ENCODE measurements at places on chromosomes 11 and 22. TPM values are rescaled to one million over a fixed set of nuclear protein-coding genes. Genes with fewer than 3 reads are reported as not detected.

Gene SLC22A24
- total RNA-seq = not detected

Gene WNT7B
- not detected for total RNA-seq

Gene PTPN5
- 3.8 TPM for total RNA-seq

Gene CCDC188
- 0.67 TPM for total RNA-seq

Gene STK33
- 24.8 TPM for total RNA-seq

Gene NELL1
- not detected for total RNA-seq

Gene ZNF143
- 22.6 TPM for total RNA-seq

Gene C11orf97
- not detected for total RNA-seq

Gene RIMBP3C
- 0.08 TPM for total RNA-seq

Gene SNX15
- total RNA-seq = 17.0 TPM

Gene OVOL1
- total RNA-seq = not detected

Gene GSTT2B
- 21.1 TPM for total RNA-seq

Gene KDM4D
- total RNA-seq = 0.83 TPM

Gene CCDC81
- total RNA-seq = 0.59 TPM

Gene CARD18
- total RNA-seq = not detected

Gene SFI1
- 8.6 TPM for total RNA-seq

Gene FGF19
- total RNA-seq = not detected

Gene DGCR6
- 7.6 TPM for total RNA-seq

Gene PLEKHB1
- total RNA-seq = 31.2 TPM

Gene LIPT2
- total RNA-seq = 1.8 TPM

Gene NPTXR
- total RNA-seq = 23.5 TPM

Gene GRAMD1B
- total RNA-seq = 15.3 TPM

Gene MAPK11
- total RNA-seq = 11.7 TPM

Gene VPREB3
- total RNA-seq = 2.1 TPM

Gene GLB1L2
- total RNA-seq = 0.57 TPM

Gene RBM4
- total RNA-seq = 60.1 TPM

Gene TENM4
- 3.4 TPM for total RNA-seq

Gene P2RY6
- total RNA-seq = 6.9 TPM

Gene GNAZ
- total RNA-seq = 2.2 TPM

Gene SMIM35
- total RNA-seq = not detected

Data from cardiac septum (tissue), 1 donor.